Natural killer cell (primary cell): ENCODE measurements at places on chromosomes 3 and 15.

GRCh38 chr3:61936344-61936937 is 375.1 kb downstream of the PTPRG start:
- no peak overlapping the region for H3K27ac ChIP-seq
- H3K27me3 ChIP-seq: no peaks in the 10 kb centered on the region
- no peak overlapping the region for H3K4me3 ChIP-seq
- no peaks in the 10 kb centered on the region for H3K36me3 ChIP-seq
- H3K4me1 ChIP-seq: no peaks in the 10 kb centered on the region
- peak; percentile 11 for DNase-seq

DNA sequence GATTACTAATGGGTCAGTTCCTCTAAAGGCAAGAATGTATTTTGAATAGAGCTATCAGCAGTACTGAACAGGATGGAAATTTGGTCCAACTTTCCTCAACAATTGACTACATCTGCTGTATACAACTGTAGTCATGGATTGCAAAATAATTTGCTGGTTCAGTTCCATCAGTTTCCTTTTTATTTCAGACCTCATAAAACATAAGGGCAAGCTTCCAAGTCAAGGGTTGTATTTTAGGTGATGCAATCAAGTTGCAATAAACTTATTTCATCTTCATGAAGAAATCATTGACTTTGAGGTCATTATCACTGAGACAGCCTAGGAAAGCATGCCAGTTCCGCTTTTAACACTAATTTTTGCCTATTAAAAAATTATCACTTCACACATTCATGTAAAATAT is 90.4 kb upstream of the TSEN2 start:
- H3K4me3 ChIP-seq: no peak overlapping the region
- no peaks in the 10 kb centered on the region for H3K36me3 ChIP-seq
- H3K4me1 ChIP-seq: no peaks in the 10 kb centered on the region

DNA sequence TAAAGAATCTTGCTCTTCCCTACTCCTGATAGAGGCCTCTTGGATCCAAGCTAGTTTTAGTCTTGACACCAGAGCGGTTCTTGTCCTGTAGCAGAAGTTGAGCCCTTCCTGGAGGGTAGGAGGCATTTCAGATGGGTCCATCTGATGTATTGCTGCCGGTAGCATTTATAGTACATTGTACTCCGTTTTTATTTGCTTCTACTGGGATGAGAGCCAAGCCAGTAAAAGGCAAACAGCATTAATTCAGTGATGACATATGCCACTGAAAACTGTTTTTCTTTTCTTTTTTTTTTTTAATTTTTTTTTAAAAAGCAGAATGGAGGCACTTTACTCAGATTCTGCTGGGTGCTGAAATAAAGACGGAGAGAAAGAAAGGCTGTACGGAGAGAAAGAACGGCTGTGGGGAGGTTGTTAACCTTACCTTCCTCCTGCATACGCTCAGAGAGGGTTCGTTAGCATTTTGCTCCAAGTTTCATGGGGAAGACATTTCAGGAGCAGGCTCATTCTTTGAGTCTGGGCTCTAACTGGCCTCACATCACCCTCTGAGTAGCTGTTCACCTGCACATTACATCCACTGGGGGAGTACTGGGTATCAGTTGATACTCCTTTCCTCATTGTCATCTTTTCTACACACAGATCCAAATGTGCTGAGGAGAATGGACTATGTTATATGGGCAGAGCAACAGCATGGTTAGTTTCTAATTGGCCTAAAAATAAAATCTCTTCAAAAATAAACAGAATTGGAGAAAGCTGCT is 161.5 kb downstream of the FEZF2 start:
- H3K27ac ChIP-seq: no peak overlapping the region
- no peaks in the 10 kb centered on the region for H3K36me3 ChIP-seq
- H3K4me1 ChIP-seq: no peaks in the 10 kb centered on the region

- no peaks in the 10 kb centered on the region for H3K4me1 ChIP-seq
- no peak overlapping the region for H3K27ac ChIP-seq
- no peaks in the 10 kb centered on the region for H3K27me3 ChIP-seq
- no peaks in the 10 kb centered on the region for H3K36me3 ChIP-seq
- DNase-seq: no peak
- H3K4me3 ChIP-seq: no peak overlapping the region
Observed at GRCh38 chr3:59878038-59878427, 828.2 kb upstream of the CFAP20DC start.

GRCh38 chr3:139694542-139694941 is 16.8 kb upstream of the NMNAT3 start:
- no peak overlapping the region for H3K27ac ChIP-seq
- DNase-seq: no peak
- no peak overlapping the region for H3K4me3 ChIP-seq
- H3K36me3 ChIP-seq: no peaks in the 10 kb centered on the region

GRCh38 chr15:57566834-57567233 is 24.9 kb upstream of the MYZAP start:
- no peaks in the 10 kb centered on the region for H3K27me3 ChIP-seq
- H3K4me3 ChIP-seq: no peak overlapping the region
- H3K4me1 ChIP-seq: peaks cover 7% of the 10 kb centered on the region

DNA sequence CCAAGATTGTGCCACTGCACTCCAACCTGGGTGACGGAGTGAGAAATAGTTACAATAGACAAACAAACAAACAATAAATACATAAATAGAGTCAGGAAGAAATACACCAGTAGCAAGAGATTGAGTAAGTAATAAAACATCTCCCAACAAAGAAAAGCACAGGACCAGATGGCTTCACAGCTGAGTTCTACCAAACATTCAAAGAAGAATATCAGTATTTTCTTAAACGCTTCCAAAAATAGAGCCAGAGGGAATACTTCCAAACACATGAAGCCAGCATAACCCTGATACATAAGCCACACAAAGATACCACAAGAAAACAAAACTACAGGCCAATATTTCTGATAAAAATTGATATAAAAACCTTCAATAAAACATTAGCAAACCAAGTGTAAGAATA is 30.7 kb upstream of the IGSF10 start:
- no peaks in the 10 kb centered on the region for H3K36me3 ChIP-seq
- no peak for DNase-seq
- no peak overlapping the region for H3K27ac ChIP-seq

DNA sequence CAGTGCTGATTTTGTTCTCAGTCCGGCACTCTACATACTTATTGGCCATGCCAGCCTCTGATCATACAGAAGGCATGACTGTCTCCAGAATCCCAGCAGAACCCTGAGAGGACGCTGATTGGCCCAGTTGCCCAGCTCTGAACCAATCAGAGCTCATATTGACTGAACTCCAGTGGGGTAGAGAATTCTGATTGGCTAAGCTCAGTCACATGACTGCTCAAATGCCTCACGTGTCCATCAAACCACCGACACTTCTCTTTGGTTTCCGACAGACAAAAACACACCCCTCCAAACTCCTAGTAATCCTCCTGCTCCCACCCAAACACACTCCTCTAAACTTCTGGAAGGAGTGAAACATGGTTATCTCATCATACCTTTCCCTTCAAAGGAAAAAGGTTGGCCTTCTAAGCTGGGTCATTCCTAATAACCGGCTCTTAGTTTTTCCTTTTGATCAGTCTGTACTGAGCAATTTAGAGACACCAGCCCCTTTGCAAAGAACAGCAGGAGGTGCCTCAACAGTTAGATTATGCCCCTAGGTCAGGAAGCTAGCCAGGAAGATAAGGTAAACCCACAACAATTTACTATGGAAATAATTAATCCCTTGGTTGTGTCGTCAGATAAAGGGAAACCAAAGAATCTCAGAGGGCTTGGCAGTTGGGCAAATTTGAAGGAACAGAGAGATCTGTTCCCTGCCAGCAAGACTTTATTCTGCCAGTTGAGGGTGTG is 187.8 kb downstream of the TLE3 start:
- H3K4me1 ChIP-seq: no peaks in the 10 kb centered on the region
- H3K4me3 ChIP-seq: no peak overlapping the region
- H3K36me3 ChIP-seq: no peaks in the 10 kb centered on the region
- no peaks in the 10 kb centered on the region for H3K27me3 ChIP-seq
- H3K27ac ChIP-seq: no peak overlapping the region

GRCh38 chr3:55440104-55440708 is 46.9 kb downstream of the WNT5A start:
- no peaks in the 10 kb centered on the region for H3K36me3 ChIP-seq
- H3K27me3 ChIP-seq: no peaks in the 10 kb centered on the region
- no peak for DNase-seq
- no peak overlapping the region for H3K4me3 ChIP-seq

DNA sequence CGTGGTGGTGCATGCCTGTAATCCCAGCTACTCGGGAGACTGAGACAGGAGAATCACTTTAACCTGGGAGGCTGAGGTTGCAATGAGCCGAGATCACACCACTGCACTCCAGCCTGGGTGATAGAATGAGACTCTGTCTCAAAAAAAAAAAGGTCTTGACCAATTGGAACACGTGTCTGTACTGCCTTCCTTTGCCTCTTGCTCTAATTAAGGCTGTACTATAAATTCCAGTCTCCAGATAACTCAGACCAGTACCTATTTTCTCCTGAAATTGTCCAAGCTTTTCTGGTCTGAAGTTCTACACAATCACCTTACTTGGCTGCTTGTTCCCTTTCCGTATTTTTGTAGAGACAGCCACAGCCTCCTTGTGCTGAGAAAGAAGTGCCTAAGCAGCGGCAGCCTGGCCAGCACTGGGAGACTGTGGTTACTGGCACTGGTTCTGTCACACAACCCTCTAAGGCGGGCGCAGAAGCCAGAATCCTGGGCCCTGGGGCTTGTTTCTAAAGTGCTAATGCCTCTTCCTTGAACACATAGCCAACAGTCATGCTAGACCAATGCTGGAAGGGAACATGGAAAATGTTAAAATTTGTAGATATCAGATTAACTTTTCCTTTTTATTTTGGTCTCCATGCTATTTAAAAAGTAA is 6.2 kb upstream of the CEP70 start:
- H3K27ac ChIP-seq: no peak overlapping the region
- H3K4me1 ChIP-seq: no peaks in the 10 kb centered on the region
- H3K27me3 ChIP-seq: no peaks in the 10 kb centered on the region
- DNase-seq: no peak

GRCh38 chr15:90749754-90750153 is 32.6 kb downstream of the BLM start:
- H3K36me3 ChIP-seq: no peaks in the 10 kb centered on the region
- no peaks in the 10 kb centered on the region for H3K27me3 ChIP-seq
- peak; percentile 7 for DNase-seq

DNA sequence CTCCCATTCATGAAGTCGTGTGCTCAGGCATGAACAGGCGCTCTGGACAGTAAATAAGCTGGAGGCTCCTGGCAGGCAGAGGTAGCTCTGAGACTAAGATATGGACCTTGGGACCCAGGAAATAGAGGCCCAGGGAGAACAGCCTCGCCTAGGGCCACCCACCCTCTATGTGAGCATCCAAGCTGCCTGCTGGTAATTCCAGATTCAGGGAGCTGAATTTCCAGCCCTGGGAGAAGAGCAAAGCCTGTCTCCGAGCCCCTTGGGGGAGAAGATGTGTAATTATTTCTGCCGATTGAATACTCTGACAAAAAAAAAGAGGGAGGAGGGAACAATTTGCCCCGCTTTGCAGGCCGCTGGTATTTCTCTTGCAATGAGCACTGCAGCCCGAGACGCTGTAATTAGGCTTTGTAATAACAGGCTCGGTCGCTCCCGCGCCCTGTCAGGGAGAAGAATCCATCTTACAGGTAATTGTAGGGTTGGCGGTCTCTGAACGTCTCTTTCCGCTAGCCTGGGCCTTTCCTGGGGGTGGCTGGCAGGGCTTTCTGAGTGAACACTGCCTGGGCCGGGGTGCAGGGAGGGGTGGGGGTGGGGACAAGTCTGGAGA is 131.5 kb downstream of the WNT7A start:
- no peak overlapping the region for H3K27ac ChIP-seq
- no peak overlapping the region for H3K4me3 ChIP-seq
- H3K36me3 ChIP-seq: no peaks in the 10 kb centered on the region
- H3K4me1 ChIP-seq: no peaks in the 10 kb centered on the region

GRCh38 chr3:198070871-198071270 is 110.9 kb downstream of the LMLN start:
- no peaks in the 10 kb centered on the region for H3K27me3 ChIP-seq
- no peak overlapping the region for H3K4me3 ChIP-seq
- DNase-seq: no peak
- no peak overlapping the region for H3K27ac ChIP-seq
- H3K36me3 ChIP-seq: no peaks in the 10 kb centered on the region

- H3K4me1 ChIP-seq: no peaks in the 10 kb centered on the region
- H3K27ac ChIP-seq: no peak overlapping the region
- no peaks in the 10 kb centered on the region for H3K36me3 ChIP-seq
- no peaks in the 10 kb centered on the region for H3K27me3 ChIP-seq
- DNase-seq: no peak
Observed at GRCh38 chr3:53555068-53555588, 60.7 kb downstream of the CACNA1D start.
